Activated T-cell treated with anti-CD3 and anti-CD28 coated beads, Interleukin-2, amount 50 U/mL, for 4 hours (primary cell): ENCODE measurements at places on chromosomes 1 and 21. TPM values are rescaled to one million over a fixed set of nuclear protein-coding genes. Genes with fewer than 3 reads are reported as not detected.
A peak's percentile ranks its signal among the peaks of the same experiment; 100 is the strongest.

Gene NLRP3
- total RNA-seq: 5.4 TPM

DNA sequence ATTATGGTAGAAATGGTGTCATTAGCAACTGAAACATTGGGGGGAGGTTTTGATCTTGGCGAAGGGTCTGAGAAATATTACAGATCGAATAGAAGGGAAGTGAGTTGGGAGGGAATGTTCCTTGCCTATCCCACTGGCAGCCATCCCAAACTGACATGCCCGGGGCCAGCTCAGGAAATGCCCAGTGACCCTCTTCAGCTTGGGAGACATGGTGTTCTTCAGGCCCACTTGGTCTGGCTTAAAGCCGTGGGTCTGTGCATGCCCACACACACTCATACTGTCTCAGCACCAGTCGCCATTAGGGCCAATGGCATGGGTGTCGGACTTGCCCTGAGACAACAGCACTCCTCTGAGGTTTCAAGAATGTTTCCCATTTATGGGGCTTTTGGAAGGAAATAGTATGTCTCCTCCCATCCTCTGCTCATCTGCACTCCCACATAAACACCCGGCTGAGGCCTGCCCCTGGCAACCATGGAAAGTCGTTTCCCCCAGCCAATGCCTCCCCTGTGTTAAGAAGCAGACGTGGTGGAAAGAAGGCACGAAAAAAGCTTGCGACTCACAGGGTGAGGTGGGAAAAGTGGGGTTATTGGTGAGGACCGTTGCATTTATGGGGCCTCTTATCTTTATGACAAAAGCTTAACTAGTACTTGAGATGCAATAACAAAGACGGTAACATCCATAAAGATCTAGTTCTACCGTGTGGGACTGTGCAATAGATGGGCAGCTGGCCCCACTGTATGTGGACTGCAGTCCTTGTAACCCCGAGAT lies 2.0 kb downstream of the RNF186 start:
- no peak for DNase-seq

GRCh38 chr21:33432496-33432895 lies 29.3 kb downstream of the IFNGR2 start:
- no peak for DNase-seq

Gene UTS2
- total RNA-seq: not detected

DNA sequence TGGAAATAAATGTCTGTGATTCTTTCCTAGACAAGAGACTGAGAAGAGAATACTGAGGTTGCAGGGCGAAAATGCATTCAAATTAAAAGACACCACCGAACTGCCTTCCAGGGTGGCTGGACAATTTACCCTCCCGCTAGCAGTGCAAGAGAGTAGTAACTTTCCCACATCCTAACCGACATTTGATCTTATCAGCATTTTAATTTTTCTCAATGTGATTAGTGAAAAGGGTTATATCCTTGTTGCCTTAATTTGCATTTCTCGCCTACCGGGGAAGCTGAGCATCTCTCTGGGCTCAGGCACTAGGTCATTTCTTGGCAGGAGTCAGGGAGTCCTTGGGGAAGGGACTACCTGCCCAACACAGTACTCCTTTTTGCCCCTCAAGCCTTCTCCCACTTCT lies 2.8 kb downstream of the TNFRSF8 start:
- no peak for DNase-seq

DNA sequence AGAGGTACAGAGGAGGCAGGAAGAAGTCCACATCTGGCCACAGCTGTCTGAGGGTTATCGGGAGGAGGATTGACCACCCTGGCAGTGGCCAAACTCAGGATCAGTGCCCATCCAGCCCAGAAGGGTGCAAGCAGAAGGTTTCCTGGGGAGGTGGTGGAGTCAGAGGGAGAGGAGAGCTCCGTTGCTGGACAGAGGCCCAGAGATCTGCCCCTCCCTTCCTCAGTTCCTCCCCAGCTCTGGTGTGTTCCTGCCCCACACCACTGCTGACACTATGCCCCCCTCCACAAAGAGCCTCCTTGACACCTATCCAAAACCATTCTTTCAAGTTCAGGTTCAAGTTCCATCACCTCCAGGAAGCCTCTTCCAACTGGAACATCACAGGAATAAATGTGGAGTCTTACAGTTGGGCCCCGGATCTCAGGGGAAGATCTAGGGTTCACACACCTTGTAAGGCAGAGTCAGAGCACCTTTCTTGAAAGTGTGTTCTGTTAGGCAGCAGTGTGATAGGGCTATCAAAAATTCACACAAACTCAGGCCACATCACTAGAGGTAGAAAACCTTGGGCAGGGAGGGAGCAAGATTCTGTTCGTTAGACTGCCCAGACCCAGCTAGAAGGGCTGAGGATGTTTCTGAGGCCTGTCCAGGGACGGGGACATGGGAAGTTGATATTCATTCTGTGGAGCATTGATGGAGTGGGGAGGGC lies 7.4 kb downstream of the LDLRAD1 start:
- no peak for DNase-seq

GRCh38 chr21:46532080-46532479 lies 72.8 kb downstream of the S100B start:
- no peak for DNase-seq

DNA sequence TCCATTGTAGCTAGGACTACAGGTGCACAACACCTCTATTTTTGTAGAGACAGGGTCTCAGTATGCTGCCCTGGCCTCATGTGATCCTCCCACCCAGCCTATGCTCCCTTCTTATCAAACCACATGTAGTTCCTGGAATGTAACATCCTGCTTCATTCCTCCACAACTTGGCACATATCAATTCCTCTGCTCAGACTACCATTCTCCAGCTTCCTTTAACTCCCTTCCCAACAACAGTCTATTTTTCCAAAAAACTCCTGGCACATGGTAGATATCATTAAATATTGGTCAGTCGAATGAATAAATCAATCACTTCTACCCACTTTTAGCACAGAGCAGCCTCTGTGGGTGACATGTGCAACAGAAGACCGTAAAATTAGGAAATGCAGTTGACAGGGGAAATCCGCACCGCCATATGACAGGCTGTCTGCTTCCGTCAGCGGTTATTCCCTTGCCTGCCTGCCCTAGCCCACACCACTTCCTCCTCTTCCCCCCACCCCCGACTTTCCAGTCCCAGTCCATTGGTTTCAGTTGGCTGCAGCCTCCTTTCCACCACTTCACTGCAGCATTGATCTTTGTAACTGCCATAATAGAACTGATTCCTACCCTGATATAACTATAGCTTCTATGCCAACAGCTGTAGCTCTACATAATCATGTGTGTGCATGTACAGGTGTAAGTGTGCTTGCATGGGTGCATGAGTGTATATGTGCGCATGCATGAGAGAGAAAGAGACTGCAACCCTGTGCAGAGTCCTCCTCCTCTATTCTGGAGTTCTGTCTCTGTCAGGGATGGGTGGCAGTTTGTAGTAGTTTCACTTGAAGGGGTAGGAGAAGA lies 6.8 kb upstream of the AKR1A1 start:
- DNase-seq: peak; percentile 72

DNA sequence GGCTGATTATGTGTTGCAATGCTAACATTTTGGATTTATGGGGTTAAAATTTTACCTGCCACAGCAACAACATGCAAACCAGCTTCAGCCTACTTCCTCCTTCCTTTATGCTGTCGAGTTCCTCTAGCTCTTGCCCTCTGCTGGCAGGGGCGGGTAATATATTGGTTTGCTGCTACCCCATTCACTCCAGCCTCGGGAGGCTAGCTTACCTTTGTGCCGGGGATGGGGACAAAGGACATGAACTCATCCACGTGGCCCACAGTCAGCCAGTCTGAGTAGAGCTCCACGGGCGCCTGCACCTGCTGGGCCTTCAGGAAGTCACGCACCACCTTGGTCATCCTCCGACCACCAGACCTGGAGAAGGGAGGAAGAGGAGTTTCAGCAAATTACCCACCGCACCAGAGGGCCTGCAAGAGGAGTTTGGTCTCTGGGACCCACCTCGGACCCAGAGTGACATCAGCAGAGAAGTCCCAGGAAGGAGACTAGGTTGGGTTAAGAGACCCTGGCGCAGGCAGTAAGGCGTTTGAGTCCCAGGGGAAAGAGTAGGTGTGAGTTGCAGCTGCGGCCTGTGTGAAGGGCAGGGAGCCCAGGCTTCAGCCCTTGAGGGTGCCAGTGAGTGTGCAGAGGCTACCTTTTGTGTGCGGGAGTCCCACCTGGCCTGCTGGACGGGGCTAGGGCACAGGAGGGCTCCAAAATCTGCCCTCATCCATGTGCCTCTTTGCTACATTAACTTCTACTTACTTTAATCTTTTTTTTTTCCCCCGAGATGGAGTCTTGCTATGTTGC lies 21.8 kb upstream of the SDHB start:
- DNase-seq: no peak

Gene AMY1A
- not detected for total RNA-seq

- DNase-seq: peak; percentile 12
Measured at GRCh38 chr1:174258148-174258550, 98.8 kb downstream of the RABGAP1L start.

DNA sequence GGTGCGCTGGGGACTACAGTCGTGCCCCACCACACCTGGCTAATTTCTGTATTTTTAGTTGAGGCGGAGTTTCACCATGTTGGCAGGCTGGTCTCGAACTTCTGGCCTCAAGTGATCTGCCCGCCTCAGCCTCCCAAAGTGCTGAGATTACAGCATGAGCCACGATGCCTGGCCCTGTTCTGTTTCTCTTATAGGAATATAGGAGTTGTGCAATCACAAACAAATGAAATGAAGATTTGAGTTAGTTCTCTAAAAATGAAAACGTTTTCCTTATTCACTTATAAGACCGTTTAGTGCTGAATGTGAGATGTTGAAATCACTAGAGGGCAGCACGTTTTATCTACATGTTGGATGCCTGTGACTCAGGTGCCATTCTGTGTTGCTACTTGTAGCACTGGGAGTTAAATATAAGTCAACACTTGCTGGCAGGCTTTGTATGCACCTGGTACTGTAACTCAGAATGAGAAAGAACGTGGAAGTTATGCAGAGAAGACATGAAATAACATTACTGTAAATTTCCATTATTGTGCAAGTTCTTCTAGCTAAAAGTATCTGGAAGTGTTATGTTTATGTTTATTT lies 45.8 kb downstream of the MIGA1 start:
- no peak for DNase-seq

DNA sequence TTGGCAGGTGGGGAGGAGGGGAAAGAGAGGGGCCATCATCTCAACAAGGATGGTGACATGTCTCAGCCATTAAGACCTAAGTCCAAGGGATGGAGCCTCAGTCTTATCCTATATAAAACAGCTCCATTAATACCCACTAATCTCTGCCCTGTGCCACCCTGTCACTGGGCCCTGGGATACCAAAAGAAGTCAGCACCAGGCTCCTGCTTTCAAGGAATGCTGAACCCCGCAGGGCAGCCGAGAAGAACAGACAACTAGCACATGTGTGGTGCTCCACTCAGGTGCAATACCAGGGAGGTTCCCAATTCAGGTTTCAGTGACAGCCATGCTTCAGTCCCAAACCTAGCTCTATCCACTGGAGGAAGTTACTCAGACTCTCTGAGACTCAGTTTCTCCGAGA lies 128.4 kb downstream of the GRIK3 start:
- no peak for DNase-seq
